ENCODE measurements at places on chromosomes 1 and 21.

GRCh38 chr1:119227456-119227855 is 87.0 kb upstream of the WARS2 start:
- DNase-seq, result no peak

DNA sequence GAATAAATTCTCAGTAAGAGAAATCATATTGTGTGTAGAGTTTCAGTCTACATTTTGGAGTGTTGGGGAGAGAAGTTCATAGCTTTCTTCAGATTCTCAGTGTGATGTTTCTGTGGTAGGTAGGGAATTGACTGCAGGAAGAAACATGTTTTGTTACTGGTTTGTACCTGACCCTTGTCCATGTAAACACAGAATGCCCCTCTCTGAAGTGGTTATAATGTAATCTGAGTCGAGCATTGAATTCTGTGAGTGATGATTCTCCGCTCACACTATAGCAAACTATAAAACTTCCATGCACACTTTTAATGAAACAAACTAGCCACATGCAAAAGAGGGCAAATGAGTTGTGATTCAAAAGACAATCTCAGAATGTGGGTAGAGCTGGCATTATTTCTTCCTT is 433.2 kb downstream of the USP25 start:
- DNase-seq, result no peak

GRCh38 chr1:226443033-226443432 is 35.1 kb upstream of the PARP1 start:
- DNase-seq, result no peak

DNA sequence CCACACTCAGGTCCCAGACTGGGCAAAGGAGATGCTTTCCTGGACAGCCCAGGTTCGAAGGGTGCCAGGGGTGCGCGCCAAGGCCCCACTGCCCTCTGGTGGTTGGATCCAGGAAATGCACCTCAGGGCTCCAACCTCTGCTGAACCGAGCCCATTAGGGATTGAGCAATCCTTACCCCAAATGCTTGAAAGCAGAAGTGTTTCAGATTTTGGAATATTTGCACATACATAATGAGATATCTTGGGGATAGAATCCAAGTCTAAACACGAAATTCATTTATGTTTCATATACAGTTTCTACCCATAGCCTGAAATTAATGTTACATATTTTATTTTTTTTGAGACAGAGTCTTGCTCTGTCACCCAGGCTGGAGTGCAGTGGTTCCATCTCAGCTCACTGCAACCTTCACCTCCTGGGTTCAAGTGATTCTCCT is 57.4 kb downstream of the SLC9A1 start:
- DNase-seq, result peak; percentile 66

DNA sequence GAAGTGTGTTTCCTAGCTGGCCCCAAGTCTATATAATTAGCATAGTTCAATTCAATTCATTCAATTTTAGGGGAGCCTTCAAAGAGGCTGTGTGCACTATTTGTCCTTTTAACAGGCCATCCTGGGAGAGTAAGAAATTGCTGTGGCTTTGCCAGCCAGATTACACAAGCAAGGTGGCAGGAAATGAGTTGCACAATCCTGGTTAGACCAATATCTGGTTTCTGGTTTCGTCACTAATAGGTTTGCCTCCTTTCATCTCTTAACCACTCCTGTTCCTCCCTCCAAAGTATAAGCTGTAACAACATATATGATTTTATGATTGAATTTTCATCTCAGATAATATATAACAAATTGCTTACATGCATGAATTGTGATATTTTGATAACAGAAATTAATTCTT is 84.1 kb upstream of the NEGR1 start:
- no peak for DNase-seq

DNA sequence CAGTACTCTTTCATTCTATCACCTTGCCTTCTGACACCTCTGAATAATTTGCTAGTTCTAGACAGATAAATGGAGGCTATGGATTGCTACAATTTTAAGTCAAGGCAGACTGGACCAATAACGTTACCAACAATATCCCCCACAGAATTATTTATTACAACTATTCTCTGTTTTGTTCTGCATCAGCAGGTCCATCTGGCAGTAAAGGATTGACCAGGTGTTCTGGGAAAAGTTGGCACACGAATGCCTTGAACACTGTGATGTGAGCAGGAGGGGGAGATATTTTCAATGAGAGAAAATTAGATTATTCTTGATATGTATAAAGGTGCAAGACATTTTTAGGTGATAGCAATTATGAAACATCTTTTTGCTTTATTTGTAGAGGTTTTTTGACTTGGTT is 718.8 kb upstream of the TMPRSS15 start:
- no peak for DNase-seq

DNA sequence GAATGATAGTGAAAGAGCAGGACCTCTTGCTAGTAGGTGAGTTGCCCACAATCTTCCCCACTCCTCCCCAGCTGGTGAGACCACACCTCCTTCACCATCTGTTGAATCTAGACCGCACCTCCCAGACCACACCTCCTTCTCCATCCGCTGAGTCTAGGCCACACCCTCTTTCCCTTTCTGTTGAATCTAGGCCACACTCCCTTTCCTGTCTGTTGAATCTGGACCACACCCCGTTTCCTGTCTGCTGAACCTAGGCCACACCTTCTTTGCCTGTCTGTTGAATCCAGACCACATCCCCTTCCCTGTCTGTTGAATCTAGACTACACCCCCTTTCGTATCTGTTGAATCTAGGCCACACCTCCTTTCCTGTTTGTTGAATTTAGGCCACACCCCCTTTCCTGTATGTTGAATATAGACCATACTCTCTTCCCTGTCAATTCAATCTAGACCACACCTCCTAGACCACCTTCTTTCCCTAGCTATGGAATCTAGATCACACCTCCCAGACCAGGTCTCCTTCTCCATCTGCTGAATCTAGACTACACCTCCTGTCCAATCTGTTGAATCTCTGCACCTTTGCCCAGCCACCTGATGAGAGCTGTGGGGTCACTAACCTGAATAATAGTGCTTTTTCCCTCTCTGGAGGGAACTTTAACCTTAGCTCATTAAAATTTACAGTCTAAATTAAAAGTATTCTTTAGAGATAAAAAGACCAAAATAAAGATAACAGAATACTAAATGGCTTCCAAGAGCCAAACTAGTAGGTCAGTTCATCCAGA is 116.3 kb downstream of the DAB1 start:
- DNase-seq, result peak; percentile 36

GRCh38 chr1:158078569-158079080 is 85.2 kb downstream of the KIRREL1 start:
- no peak for DNase-seq

GRCh38 chr1:11784993-11785769 is 20.6 kb downstream of the MTHFR start:
- peak; percentile 37 for DNase-seq

DNA sequence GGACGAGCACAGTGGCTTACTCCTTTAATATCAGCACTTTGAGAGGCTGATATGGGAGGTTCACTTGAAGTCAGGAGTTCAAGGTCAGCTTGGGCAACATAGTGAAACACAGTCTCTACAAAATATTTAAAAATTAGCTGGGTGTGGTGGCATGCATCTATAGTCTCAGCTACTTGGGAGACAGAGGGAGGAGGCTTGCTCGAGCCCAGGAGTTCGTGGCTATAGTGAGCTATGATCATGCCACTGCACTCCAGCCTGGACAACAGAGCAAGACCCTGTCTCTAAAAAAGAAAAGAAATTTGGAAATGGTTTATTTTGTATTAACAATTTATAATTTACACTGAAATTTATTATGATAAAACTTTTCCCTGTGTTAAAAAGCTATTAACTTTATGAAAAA is 1.7 kb upstream of the ANGPTL3 start:
- no peak for DNase-seq

DNA sequence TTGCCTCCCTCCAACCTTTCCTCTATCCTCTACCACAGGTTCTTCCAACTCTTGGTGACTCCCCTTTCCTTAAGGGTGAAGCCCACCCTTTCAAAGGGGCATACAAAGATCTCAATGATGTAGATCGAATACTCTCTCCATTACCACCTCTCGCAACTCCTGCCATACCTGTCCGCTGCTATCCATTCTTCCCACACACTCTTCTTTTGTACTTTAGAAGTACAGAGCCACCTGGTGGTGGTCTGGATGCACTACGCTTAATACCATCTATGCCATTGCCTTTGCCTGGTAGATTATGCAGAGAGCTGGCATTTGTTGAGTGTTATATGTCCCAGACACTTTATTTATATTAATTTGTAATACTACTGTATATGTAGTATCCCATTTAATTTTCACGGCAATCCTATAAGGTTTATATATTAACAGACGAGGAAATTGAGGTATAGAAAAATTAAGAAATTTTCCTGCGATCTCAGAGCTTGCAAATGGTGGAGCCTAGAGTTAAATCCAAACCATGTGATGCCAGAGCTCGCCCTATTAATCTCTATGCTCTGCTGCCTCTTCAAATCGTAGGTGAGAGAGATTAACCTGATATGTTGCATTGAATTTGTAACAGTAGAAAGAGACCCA is 22.9 kb downstream of the TSHB start:
- DNase-seq, result peak; percentile 56

DNA sequence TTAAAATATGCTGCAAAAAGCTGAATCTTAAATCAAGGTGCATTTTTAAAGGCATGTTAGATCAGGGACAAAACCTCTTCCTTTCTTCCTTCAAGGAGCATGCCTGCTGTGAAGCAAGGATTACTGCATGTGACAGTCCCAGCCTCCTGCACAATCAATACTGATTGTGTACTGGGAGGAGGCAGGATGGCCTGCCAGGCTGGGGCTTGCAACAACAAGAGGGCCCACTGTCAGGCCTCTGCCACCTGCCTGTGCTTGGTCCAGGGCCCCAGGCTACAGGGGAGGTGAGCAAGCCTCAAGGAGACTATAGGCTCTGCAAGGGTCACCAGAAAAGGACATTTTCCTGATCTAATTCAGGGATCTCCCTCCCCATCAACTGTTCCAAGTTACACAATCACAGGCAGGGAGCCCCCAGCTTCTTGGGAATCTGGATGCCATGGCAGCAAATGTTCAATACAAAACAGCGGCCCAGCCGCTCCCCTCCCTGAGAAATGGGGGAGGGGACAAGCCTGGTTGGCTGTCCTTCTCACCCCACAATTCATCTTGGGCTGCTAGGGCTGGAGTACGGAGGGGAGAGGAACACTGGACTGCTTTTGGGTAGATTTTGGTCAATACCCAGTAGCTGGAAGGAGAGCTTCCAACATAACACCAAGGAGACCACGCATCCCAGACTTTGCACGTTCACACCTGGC is 76.7 kb downstream of the SSBP3 start:
- no peak for DNase-seq
